ENCODE measurements at places on chromosomes 4 and X.
A peak's percentile ranks its signal among the peaks of the same experiment; 100 is the strongest.

DNA sequence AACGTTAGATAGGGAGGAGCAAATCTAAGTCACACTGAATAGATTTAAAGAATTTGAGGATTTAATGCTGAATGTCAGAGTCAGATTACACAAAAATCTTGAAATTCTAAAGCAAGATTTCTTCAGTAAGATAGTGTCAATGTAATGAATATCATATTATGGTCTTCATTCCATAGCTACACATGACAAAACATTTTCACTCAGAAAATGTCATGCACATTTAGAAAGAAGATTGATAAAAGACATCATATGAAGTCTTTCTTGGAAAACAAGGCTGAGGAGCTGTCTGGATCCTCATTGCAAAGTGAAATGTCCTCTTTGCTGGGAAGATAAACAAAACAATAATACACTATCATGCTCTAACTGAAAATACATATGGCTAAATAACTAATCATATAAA lies 1006.9 kb downstream of the PCDH7 start:
- no peak for ATAC-seq

DNA sequence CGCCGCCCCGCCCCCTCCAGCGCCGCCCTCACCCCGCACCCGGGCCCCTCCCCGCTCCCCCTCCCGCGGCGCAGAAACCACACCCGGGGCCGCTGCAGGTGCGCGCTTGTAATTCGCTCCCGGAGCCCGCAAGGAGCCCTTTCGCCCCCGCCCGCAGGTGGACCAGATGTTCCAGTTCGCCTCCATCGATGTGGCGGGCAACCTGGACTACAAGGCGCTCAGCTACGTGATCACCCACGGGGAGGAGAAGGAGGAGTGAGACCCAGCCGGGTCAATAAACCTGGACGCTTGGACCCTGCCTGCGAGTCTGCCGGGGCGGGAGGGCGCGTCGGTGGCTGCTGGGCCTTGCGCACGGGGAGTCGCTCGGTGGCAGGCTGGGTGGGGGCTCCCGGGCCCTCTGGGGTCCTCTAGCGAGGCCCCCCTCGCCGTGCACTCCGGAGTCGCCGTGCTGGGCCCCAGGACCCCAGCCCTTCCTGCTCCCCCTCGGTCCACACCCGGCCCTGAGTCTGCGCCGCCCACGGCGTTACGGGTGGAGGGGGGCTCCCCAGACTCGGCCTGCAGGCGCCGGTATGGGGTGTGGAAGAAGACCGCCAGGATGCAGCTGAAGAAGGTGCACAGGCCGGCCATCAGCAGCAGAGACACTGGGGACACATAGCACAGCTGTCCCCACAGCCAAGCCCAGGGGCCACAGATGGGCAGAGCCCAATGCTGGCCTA lies 7.1 kb downstream of the SLC49A3 start:
- peak; percentile 13 for ATAC-seq

DNA sequence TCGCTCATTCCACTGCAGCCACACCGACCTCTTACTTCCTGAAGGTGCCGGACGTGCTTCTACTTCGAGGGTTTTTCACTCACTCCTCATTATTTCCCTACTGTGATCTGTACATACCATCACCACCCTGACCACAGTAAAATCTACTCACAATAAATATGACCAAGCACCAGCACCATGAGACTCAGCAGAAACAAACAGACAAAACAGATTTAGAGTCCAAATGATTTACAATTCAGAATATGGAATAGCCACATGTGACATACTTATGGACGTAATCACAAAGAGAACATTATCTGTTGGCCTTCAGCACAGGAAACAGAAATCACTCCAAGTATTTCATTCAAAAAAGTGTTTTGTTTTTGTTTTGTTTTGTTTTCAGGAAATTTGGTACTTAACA lies 16.1 kb upstream of the KLB start:
- no peak for ATAC-seq

GRCh38 chr4:179855469-179855868 lies 2387.7 kb upstream of the TENM3 start:
- ATAC-seq, result no peak

DNA sequence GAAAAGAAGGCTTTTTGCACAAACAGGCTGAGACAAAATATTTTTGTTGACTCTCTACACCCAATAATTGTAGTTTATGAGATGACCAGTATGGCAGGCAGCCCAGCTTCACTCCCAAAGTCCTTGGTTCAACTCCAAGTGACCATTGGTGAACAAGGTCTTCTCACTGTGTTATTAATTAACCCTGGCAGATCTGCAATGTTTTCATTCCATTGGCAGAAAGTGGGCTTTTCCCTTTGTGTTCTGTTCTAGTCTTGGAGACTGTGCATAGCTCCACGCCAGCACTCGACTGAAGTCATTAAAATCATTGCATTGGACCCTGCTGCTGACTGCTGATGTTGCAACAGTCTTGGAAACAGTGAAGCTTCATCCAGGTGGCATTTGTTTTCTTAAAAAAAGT lies 277.3 kb upstream of the HAND2 start:
- ATAC-seq, result no peak

- ATAC-seq, result no peak
These were observed 323.6 kb upstream of the DIPK2B start for GRCh38 chrX:45524296-45524695.

DNA sequence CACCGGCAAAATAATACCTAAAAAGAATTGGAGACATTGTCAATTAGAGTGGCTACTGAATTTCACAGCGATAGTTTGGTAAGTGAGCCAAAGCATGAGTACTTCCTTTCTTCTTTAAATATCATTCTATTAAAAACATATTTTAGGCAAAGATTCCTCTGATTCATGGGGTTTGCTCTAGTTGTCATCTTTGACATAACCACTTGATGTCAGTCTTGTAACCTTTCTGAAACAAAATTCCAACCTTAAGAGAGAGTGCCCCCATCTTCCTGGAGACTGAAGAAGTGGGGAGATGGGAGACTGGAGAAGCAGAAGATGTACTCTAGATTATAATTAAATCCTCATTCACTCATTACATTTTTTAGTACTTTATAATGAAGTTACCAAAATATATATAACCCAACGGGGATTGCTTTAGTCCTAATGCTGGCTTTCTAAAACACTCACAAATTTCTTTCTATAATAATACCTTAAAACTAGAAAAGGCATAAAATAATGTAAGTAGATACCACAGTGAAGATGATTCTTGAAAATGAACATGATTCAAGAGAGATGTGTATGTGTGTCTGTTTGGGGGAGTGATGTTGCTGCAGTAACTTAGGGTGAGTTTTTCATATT lies 96.4 kb downstream of the EMCN start:
- ATAC-seq, result no peak

GRCh38 chrX:63466690-63467089 lies 115.6 kb upstream of the SPIN4 start:
- no peak for ATAC-seq

DNA sequence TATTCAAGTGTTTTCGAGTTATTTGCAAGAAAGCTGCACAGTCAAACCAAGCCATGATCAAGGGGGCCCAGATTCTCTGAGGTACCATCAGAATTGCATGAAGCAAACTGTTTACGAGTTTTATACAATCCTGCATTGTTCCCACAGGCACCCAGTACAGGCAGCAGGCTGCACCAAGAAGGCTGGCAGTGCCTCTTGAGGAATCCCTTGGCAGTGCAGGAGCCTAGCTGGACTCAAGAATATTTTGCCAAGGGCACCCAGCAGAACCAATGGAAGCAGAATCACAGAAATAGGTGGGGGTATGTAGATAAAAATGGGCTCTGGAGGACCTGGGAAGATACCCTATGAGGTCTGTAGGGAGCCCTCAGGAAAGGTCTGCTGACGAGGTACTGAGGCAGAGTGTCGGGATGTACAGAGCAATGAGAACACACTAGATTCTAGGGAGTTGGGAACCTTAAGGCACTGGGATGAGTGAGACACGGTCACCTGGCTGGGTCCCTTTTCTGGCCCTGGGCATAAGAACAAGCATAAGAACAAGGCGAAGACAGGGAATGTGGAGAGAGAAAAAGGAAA lies 2.5 kb upstream of the PLP1 start:
- ATAC-seq, result no peak

- no peak for ATAC-seq
These were observed 41.8 kb downstream of the GPC4 start for GRCh38 chrX:133373386-133374079.
